Right atrium auricular region (tissue), 2 donors: ENCODE measurements at places on chromosomes 1 and 21.

DNA sequence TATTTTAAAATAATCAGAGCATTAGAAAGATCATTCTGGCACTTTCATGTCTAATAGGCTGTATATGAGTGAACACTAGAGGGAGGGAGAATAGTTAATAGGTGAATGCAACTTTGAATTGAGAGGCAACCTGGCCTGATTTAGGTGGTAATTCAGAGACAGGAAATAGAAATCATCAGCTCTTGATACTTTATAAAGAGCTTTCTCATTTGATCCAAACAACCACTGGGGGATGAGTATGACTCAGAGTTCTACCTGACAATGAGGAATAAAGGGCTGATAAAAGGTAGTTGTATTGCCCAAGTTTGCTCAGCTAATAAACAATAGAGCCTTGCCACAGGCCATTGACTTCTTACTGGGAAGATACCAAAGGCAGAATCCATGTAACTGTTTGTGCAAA is 5.2 kb upstream of the FAM89A start:
- no peak for DNase-seq
- no peak overlapping the region for H3K4me3 ChIP-seq
- no peak overlapping the region for H3K27ac ChIP-seq
- no peaks in the 10 kb centered on the region for H3K36me3 ChIP-seq
- H3K4me1 ChIP-seq: no peaks in the 10 kb centered on the region

- H3K4me3 ChIP-seq: no peak overlapping the region
- H3K4me1 ChIP-seq: no peaks in the 10 kb centered on the region
- no peak for DNase-seq
- no peaks in the 10 kb centered on the region for H3K27me3 ChIP-seq
Observed at GRCh38 chr1:114094675-114095074, 59.0 kb downstream of the SYT6 start.

- H3K4me1 ChIP-seq: no peaks in the 10 kb centered on the region
- H3K27ac ChIP-seq: no peak overlapping the region
- no peak for DNase-seq
- H3K36me3 ChIP-seq: no peaks in the 10 kb centered on the region
Observed at GRCh38 chr1:200121421-200121820, 93.9 kb downstream of the NR5A2 start.

GRCh38 chr1:61079898-61080336 is 2.4 kb upstream of the NFIA start:
- peak; percentile 91 for DNase-seq
- peak overlapping the region; percentile 98 for H3K27ac ChIP-seq
- no peaks in the 10 kb centered on the region for H3K4me1 ChIP-seq
- no peaks in the 10 kb centered on the region for H3K36me3 ChIP-seq
- no peaks in the 10 kb centered on the region for H3K27me3 ChIP-seq
- peak overlapping the region; percentile 95 for H3K4me3 ChIP-seq
